K562 (cell line): ENCODE measurements at places on chromosomes 3 and 15.
A peak's percentile ranks its signal among the peaks of the same experiment; 100 is the strongest.

GRCh38 chr3:196634224-196634623, 5.3 kb upstream of the NRROS start:
- H3K4me1 ChIP-seq = peaks cover 30% of the 10 kb centered on the region
- no peaks in the 10 kb centered on the region for H3K36me3 ChIP-seq
- H3K27me3 ChIP-seq = no peaks in the 10 kb centered on the region
- no peak overlapping the region for H3K4me3 ChIP-seq
- no peak for DNase-seq

GRCh38 chr3:45711931-45712330, 22.7 kb downstream of the SACM1L start:
- H3K27me3 ChIP-seq = no peaks in the 10 kb centered on the region
- H3K27ac ChIP-seq = no peak overlapping the region
- H3K4me3 ChIP-seq = no peak overlapping the region
- no peak for DNase-seq
- no peaks in the 10 kb centered on the region for H3K4me1 ChIP-seq

GRCh38 chr3:33795856-33796536, 2.4 kb upstream of the PDCD6IP start:
- H3K27me3 ChIP-seq = no peaks in the 10 kb centered on the region
- H3K27ac ChIP-seq = no peak overlapping the region
- no peak overlapping the region for H3K4me3 ChIP-seq
- H3K4me1 ChIP-seq = peaks cover 26% of the 10 kb centered on the region

- H3K4me3 ChIP-seq = no peak overlapping the region
- H3K36me3 ChIP-seq = no peaks in the 10 kb centered on the region
- no peak overlapping the region for H3K27ac ChIP-seq
- no peaks in the 10 kb centered on the region for H3K27me3 ChIP-seq
These were observed 317.1 kb downstream of the EPHA6 start for GRCh38 chr3:97131476-97131875.

DNA sequence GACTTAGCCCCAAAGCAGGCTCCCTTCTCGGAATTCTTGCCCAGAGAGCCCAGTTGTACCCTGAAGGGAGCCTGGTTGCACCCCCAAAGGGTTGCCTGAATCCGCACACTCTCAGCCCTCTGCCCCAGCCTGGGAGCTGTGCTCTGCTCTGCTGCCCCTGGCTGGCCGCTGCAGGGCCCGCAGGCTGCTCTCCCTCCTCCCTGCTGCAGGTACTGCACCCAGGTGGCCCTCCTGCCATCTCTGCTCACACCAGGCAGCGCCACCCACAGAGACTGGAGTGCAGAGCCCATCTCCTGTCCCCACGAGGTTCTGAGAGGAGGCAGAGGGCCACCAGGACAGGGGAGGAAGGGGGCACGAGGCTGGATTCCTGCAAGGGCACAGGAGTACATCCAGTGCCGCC, 134.2 kb upstream of the NSMCE3 start:
- no peaks in the 10 kb centered on the region for H3K27me3 ChIP-seq
- H3K36me3 ChIP-seq = no peaks in the 10 kb centered on the region

- H3K4me3 ChIP-seq = no peak overlapping the region
- H3K4me1 ChIP-seq = peaks cover 43% of the 10 kb centered on the region
- DNase-seq = peak; percentile 35
- no peak overlapping the region for H3K27ac ChIP-seq
These were observed 8.4 kb downstream of the MELTF start for GRCh38 chr3:197021231-197021630.

DNA sequence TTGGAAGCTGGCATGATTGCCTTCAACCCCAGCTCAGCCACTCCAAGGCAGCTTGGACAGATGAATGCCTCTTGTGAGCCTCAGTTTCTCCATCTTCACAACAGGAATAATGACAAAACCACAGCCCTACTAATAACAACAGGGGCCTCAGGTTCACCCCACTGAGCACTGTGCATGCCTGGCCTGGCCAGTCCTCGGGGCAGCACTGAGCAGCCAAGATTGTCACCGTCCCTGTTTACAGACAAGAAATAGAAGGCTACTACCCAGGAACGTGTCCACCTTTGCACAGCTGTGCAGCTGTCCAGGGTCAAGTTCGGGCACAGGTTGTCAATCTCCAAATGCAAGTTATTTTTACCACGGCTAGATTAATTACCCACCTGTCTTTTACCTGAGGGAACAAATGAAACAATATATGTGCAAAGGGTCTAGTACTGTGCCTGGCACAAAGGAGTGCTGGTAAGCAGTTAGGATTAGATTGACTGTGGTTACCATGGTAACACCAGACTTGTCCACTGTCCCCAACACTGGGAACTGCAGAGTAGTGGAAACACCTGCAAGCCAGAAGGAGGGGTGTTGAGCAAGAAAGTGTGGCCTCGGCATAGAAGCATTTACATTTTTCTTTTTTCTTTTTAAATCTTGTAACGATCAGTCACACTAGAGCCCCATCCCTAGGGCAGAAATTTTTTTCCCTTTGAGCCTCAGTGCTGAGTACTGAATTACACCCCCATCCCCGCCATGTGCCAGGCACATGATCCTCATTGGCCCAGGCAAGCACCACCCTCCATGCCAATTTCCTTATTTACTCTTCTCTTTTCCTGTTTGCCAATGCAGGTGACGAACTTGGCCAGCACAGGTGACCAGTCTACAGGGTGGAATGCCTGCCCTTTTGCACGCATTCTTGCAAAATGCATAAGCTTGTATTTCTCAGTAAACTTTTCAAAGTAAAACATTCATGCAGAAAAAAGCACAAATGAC, 66.3 kb upstream of the SLC6A6 start:
- H3K27me3 ChIP-seq = no peaks in the 10 kb centered on the region
- no peak overlapping the region for H3K27ac ChIP-seq
- H3K36me3 ChIP-seq = no peaks in the 10 kb centered on the region
- no peak overlapping the region for H3K4me3 ChIP-seq
- DNase-seq = no peak
- H3K4me1 ChIP-seq = peaks cover 10% of the 10 kb centered on the region

DNA sequence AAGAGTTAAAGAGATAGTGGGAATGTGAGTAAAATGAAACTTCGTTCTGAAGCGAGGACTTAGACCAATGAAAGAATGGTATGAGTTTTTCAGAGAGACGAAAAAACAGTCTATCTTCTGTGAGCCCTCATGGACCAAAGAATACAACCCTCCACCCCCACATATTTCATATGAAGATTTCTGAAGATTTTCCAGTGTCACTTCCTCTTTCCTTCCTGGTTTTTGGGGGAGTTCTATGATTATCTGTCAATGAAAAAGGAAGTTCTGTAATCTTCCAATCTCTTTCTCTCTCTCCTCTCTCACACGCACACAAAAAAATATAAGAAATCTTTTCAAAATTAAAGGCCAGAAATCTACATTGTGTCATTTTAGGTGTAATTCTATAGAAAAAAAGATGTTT, 27.7 kb downstream of the CMSS1 start:
- H3K36me3 ChIP-seq = no peaks in the 10 kb centered on the region
- no peak overlapping the region for H3K27ac ChIP-seq
- no peak overlapping the region for H3K4me3 ChIP-seq

DNA sequence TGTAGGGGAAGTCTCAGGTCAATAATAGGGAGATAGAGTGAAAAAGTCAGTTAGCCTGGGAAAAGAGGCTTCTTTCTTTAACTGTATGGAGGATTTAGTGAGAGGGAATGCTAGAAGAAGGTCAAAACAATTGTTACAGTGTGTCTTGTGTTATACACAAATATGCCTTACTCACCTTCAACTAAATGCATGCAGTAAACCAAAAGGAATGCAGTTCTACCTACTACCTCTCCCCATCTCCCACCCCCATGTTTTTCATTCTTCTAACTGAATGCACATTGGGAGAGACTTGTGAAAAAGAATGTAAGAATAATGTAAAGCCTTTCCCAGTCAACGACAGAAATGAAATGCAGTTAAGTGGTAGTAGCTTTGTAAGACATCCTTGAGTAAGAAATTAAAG, 33.8 kb downstream of the CCDC66 start:
- H3K27ac ChIP-seq = no peak overlapping the region
- H3K36me3 ChIP-seq = peaks cover 22% of the 10 kb centered on the region; the same call in 2 of the 3 replicates
- no peak for DNase-seq
- H3K27me3 ChIP-seq = no peaks in the 10 kb centered on the region
- no peak overlapping the region for H3K4me3 ChIP-seq
- no peaks in the 10 kb centered on the region for H3K4me1 ChIP-seq

DNA sequence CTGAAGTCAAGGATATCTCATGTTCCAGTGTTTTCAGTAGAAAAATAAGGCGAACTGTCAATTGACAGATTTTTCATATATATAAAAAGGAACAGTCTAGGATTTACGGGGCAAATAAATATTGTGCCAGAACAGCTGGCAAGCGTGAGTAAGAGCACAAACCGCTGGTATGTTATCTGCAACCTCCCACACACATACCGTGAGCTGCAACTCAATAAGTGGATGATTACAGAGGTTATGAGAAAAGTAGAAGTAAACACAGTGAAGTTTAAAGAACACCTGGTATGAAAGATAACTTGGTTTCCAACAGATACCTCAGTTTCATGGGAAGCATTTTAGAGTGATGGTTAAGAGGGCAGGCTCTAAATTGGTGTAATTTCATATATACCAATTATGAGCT, 733.4 kb downstream of the TUSC7 start:
- H3K36me3 ChIP-seq = no peaks in the 10 kb centered on the region
- no peak for DNase-seq
- H3K27ac ChIP-seq = no peak overlapping the region
- no peaks in the 10 kb centered on the region for H3K27me3 ChIP-seq
- no peak overlapping the region for H3K4me3 ChIP-seq
- H3K4me1 ChIP-seq = no peaks in the 10 kb centered on the region

- no peaks in the 10 kb centered on the region for H3K4me1 ChIP-seq
- DNase-seq = no peak
- H3K27me3 ChIP-seq = no peaks in the 10 kb centered on the region
- H3K4me3 ChIP-seq = no peak overlapping the region
- H3K36me3 ChIP-seq = no peaks in the 10 kb centered on the region
These were observed 712.7 kb upstream of the LMCD1 start for GRCh38 chr3:7788881-7789280.

- peaks cover 90% of the 10 kb centered on the region for H3K36me3 ChIP-seq
- no peaks in the 10 kb centered on the region for H3K27me3 ChIP-seq
- H3K4me1 ChIP-seq = no peaks in the 10 kb centered on the region; the same call in 1 of the 2 replicates
- peak; percentile 21 for DNase-seq
These were observed 6.5 kb downstream of the PSMD2 start for GRCh38 chr3:184305577-184305976.

DNA sequence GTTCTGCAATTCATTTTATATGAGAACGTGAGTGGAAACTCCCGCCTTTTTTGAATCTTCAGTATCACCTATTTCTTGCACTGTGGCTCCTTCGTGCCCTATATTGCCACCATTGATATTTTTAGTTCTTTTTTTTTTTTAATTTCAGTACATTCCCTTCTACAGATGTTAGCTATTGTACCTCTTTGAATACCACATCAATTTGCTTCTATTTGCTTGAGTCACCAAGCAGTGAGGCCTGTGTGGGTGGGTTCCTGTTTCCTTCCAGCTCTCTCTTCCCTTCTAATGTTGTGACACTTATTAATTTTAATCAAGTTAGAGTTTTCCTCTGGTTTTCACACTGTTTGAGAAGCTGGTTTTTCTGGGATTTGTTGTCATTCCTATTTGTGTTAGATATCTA, 8.7 kb downstream of the HACD2 start:
- H3K36me3 ChIP-seq = peaks cover 4% of the 10 kb centered on the region; the same call in 1 of the 3 replicates
- H3K4me3 ChIP-seq = no peak overlapping the region
- DNase-seq = no peak
- H3K27me3 ChIP-seq = no peaks in the 10 kb centered on the region
- H3K27ac ChIP-seq = no peak overlapping the region

GRCh38 chr3:130687327-130687726, 59.3 kb downstream of the PIK3R4 start:
- H3K4me1 ChIP-seq = no peaks in the 10 kb centered on the region
- no peak overlapping the region for H3K27ac ChIP-seq
- H3K4me3 ChIP-seq = no peak overlapping the region

- peaks cover 25% of the 10 kb centered on the region for H3K4me1 ChIP-seq
- no peaks in the 10 kb centered on the region for H3K27me3 ChIP-seq
- H3K36me3 ChIP-seq = no peaks in the 10 kb centered on the region
- H3K27ac ChIP-seq = no peak overlapping the region
- peak; percentile 58 for DNase-seq
- no peak overlapping the region for H3K4me3 ChIP-seq
These were observed 40.2 kb downstream of the TRANK1 start for GRCh38 chr3:36904641-36905040.

GRCh38 chr3:12986986-12987385, 86.2 kb downstream of the IQSEC1 start:
- H3K27ac ChIP-seq = no peak overlapping the region
- no peaks in the 10 kb centered on the region for H3K36me3 ChIP-seq
- no peaks in the 10 kb centered on the region for H3K27me3 ChIP-seq
- no peak for DNase-seq

- H3K27me3 ChIP-seq = no peaks in the 10 kb centered on the region
- no peaks in the 10 kb centered on the region for H3K36me3 ChIP-seq
- no peak for DNase-seq
- no peak overlapping the region for H3K4me3 ChIP-seq
- no peaks in the 10 kb centered on the region for H3K4me1 ChIP-seq
These were observed 646.0 kb downstream of the TUSC7 start for GRCh38 chr3:117355566-117355965.

DNA sequence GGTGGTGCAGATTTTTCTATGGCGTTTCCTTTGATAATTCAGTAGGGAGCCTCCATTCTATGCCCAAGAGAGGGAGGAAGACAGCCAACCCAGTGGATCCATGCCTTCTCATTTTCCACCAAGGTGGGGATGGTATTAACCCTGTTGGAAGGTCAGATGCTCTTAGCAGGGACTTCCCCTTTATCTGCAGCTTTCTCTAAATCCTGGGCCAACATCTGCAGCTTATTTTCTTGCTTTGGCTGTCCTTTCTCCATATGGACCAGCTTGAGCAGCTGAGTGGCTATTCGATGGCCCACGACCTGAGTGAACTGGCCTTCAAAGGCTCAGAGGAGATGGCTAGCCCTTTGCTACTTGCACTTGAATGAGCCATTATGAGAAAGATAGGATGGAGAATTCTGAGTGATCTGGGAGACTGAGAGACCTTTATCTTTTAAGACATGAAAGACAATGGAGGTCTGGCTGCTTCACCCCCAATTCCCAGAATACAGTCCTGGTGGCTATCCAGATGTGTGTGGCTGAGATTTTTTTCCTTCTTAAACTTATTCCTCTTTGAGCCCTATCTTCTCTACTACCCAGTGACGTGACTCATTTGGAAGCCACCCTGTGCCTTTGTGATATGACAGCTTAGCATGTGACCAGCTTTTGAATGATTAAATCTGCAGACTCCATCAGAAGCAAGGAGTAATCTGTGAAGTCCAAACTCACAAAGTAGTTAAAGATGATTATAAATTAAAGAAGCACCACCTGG, 39.6 kb upstream of the TRAK1 start:
- H3K4me1 ChIP-seq = peaks cover 4% of the 10 kb centered on the region; the same call in 1 of the 3 replicates
- no peaks in the 10 kb centered on the region for H3K27me3 ChIP-seq
- DNase-seq = no peak
- no peak overlapping the region for H3K27ac ChIP-seq
- H3K4me3 ChIP-seq = no peak overlapping the region
- no peaks in the 10 kb centered on the region for H3K36me3 ChIP-seq

DNA sequence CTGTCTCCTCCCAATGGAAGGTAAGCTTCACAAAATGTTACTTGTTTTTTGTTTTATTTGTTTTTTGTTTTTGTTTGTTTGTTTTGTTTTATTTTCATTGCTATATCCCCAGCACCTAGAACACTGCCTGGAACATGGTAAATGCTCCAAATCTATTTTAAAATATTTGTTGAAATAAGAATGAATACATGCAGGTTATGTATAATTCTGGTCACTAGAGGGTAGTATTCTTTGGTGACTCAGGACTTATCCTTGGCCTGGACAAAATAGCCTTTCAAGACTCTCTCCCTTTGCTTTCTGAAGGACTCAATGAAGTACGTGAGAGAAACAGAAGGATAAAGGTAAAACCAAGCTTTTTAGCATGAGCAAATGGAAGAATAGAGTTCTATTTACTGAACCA, 46.9 kb upstream of the PPP2R3A start:
- H3K4me1 ChIP-seq = no peaks in the 10 kb centered on the region
- H3K36me3 ChIP-seq = no peaks in the 10 kb centered on the region
- no peaks in the 10 kb centered on the region for H3K27me3 ChIP-seq
- peak; percentile 10 for DNase-seq
- no peak overlapping the region for H3K27ac ChIP-seq
